ENCODE measurements at places on chromosomes 2 and 18.

DNA sequence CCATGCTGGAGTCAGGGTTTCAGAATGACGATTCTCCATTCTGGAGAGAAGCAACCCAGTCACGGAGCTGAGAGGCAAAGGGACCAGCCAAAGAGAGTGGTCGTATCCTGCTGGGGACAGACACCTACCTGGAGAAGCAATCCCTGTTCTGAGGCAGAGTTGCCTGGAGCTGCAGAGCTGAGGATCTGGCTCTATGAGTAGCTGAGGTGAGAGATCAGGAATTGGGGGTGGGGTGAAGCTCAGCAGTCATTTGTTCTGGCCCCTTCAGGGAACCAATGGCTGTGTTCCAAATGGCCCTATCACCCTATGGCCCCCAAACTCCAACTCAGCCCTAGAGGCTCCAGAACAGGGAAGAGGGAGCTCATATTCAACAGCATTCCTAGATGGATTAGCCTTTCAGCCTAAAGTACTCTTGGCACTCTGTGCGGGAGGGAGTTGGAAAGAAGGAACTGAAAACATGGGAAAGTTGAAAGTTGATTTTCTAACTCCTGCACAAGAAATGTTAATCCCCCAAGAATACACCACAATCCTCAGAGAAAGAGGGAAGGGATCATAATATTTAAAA, 3.3 kb upstream of the ATRAID start:
- no peak for DNase-seq

DNA sequence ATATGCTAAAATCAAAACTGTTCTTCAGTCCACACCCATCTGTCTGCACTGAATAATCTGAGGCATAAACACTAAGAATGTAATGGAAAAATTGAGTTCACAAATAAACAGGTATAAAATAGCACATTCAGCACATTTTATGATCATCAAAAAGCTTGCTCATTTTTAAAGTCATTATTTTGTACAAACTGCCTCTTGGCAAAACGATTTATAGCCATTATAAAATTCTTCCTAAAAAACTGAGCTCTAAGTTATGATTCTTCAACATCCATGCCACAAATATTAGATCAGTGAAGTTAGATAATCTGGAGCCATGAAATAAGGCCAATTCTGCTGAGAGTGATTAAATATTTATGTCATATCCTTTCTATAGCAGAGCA, 233.5 kb downstream of the DYM start:
- DNase-seq: no peak

GRCh38 chr2:58665154-58665553, 424.0 kb upstream of the FANCL start:
- DNase-seq: no peak

DNA sequence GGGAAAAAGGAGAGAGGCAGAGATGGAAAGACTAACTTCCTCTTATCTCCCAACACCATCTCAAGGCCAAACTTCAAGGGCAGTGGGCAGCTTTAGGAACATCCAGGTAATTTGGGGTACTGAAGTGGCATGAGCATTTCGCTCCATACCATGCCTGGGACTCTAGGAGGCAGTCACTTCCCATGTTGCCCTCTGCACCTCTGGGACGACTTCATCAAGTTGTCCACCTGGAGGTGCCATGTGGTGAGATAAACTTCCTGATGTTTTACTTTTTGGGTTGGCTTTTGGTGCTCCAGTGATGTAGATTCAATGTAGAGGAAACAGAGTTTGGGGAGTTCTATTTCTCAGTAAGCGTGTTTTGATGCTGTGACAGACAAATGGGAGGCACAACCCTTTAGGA, 56.3 kb upstream of the UPP2 start:
- no peak for DNase-seq

- no peak for DNase-seq
Measured at GRCh38 chr2:70380621-70381020, 78.8 kb upstream of the FAM136A start.

GRCh38 chr2:122523143-122523542, 767.7 kb downstream of the TSN start:
- no peak for DNase-seq

GRCh38 chr2:11290713-11291112, 53.7 kb downstream of the ROCK2 start:
- no peak for DNase-seq

Measured in GM04504 (cell line).